ENCODE measurements at places on chromosomes 3 and 15. TPM values are rescaled to one million over a fixed set of nuclear protein-coding genes. Genes with fewer than 3 reads are reported as not detected.
A peak's percentile ranks its signal among the peaks of the same experiment; 100 is the strongest.

DNA sequence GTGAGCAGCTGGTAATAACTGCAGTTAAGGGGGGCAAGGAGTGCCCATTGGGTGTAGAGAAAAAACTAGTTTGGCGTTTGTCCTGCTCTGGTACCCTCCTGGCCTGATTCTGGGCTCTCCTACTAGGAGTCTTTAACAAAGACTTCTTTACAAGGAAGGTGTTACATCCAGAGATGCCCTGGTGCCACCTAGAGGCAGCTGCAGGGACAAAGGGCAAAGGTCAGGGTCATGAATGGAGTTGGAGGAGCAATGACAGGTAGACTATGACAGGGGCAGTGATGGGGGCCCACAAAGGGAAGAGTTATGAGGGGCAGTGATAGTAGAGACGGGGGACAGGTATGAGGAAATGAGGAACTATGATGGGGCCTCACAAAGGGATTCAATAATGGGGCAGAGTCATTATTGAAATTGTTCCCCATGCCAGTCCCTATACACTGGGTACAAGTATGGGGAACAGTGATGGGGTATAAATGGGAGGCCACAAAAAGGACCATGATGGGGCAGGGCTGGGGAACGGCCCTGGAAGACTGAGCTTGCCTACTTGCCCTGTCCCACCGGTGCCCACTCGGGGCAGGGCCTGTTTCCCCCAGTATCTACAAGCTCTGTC lies 7.9 kb downstream of the CCDC71 start:
- DNase-seq: peak; percentile 41

MESP2 gene
- 1.8 TPM for total RNA-seq

CLRN1 gene
- not detected for total RNA-seq

SCAMP5 gene
- 4.4 TPM for total RNA-seq

- DNase-seq: no peak
Observed at GRCh38 chr15:88792342-88793282, 10.6 kb upstream of the ACAN start.

GRCh38 chr3:108838436-108838835 lies 15.8 kb downstream of the TRAT1 start:
- DNase-seq: no peak

ADGRG7 gene
- not detected for total RNA-seq

GRCh38 chr3:71681224-71681668 lies 44.0 kb downstream of the EIF4E3 start:
- peak; percentile 82 for DNase-seq

DNA sequence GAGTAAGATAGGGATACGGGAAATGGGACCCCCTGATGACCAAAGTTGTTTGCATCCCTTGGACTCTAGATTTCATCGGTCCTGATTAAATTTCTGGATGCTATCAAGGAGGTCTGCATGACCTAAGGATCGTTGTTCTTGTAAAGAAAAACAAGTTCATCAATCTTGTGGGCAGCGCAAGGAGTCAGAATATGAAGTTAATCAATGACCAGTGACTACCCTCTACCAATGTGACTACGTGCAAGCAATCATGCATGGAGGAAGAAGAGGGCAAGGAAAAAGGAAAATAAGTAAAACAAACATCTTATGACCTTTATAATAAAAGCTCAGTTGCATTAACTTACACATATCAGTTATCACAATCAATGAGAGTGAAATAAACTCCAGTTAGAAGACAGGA lies 139.7 kb downstream of the RTP4 start:
- no peak for DNase-seq

DNA sequence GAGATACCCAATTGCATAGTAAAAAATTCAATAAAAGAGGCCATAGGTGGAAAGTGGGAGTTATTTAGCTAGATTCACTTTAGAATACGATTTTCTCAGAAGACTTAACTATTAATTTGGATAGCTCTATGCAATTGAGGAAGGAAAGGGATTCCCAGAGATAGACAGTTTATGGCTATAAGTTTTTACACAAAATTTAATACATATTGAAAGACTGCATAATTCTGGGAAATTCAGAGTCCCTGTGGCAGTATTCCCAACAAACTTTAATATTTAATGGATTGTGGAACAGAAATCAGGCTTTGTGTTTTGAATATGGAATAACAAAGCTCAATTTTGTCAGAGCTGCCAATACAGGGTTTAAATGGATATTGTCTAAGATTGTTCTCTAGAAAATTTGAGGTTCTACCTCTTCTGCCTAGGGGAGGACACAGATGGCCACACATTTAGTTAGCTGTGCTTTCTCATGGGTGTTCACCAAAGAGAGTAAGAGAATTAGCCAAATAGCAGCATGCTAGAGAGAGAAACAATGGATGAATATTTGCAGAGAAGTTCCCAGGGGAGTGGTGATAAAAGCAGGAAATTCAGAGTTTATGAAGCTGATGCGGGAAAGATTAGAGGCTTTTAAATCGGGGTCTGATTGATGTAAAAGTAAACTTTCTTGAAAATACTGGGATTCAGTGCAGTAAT lies 8.5 kb downstream of the ISL2 start:
- no peak for DNase-seq

DNA sequence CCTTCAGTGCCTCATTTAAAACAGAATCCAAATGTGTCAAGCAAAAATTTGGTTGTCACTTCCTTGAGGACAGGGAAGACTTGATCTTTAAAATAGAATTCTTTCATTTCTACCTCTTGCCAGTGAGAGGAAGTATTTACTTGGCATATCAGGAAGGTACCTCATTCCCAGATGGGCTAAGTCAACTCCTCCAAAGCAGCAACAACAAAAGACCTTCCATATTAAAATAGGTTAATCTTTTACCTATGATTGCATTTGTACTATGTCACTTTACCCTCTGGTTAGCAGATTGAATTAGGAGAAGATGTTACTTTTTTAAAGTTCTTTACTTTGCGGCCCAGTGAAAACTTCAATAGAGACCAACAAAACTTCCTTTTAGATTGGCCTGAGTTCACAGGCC lies 462.1 kb upstream of the ADAMTS9 start:
- no peak for DNase-seq

KCNAB1 gene
- total RNA-seq: 0.96 TPM

DNA sequence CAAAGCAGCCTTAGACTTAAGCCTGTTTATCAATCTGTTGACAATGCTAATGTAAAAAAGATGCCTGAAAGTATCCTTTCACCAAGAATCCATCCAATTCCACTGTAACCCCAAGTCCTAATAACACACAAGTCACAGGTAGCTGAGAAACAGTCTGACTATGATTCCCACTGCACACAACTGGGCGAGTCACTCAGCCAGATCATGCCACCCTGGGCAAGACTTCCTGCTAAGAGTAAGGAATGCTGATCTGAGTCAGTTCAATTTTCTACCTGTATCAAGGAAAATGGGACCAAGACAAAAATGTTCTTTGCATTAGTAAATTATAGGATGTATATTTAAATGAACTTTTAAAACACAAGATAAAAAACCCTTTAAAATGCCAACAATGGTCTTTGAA lies 33.3 kb downstream of the NPTN start:
- DNase-seq: peak; percentile 26

GRCh38 chr3:106425026-106425425 lies 556.2 kb upstream of the CBLB start:
- peak; percentile 42 for DNase-seq

DNA sequence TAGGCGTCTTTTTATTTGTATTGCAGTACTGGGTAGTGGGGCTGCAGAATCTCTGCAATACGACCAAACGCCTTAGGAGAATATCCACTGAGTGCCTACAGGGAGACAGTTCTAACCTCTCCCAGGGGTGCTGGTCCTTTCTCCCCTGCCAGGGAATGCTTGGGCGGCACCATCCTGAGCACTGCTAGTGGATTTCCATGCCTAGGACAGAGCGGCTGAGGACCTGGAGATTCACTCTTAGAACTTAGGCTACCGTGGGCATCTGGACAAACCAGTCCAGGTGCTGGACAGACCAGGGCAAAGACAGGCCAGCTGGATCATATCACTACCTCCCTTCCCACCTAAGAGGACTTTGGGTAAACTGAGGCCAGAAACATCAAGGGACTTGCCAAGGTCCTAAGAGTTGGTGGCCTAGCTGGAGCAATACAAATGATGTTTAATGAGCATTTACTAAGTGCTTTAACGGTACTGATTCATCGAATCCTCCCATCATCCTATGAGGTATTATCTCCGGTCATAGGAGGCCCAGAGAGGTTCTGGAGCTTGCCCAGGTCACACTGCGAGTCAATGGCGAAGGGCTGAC lies 902 bp downstream of the TMEM44 start:
- no peak for DNase-seq

- DNase-seq: no peak
Observed at GRCh38 chr3:14283092-14283812, 104.6 kb downstream of the LSM3 start.

- DNase-seq: no peak
Observed at GRCh38 chr3:114454551-114455251, 160.9 kb downstream of the TIGIT start.

PLCH1 gene
- 0.60 TPM for total RNA-seq

GRCh38 chr3:150666167-150666566 lies 37.6 kb downstream of the ERICH6 start:
- DNase-seq: no peak

LRRC2 gene
- 0.12 TPM for total RNA-seq

DNA sequence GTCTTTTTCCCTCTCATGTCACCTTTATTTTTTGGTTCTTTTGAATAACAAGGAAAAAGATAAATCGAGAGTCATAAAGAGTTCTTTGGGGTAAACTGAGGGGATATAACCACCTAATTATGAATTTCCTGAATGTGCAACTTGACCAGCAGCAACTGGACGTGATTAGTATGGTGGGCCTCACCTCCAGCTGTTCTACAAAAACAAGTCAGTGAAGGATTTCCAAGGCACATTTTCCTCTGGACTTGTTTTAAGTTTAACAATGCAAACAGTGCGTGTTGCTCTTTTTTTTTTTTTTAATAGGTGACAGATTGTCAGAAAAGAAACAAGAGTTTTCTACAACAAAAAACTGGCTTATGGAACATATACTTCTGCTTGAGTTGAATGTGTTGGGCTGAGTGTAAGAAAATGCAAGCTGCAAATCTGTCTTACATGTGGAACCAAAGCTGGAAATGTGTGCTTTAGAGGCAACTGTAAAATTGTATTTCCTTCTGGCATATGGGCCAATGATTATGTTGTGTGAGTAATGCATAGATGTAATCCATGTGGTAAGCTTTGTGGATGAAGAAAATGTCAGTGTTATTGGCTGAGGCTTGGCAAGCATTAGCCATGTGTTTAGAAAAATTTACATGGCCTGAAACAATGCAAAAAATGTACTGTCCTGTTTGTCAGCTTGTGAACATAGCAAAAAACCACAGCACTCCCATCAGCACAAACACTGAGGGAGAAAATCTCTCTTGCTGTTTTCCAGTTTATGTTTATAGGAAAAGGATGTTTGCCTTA lies 44.5 kb upstream of the FNDC3B start:
- DNase-seq: peak; percentile 77

DNA sequence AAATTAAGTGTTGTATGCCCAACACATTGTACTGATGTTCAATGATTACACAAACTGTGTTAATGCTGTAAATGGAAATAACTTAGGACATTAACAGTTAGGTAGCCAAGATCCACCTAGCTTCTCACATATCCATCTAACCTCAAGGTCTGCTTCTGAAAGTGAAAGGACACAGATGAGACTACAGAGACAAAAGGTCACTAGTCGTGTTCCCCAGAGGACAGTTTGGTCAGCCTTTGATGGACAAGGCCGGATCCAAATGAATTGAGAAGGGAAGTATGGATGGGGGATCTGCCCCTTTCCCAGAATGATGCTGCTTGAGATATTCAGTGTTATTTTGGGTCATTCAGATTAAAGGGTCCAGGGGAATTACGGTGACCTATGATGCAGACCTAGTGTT lies 17.2 kb downstream of the ALDH1A2 start:
- no peak for DNase-seq

- peak; percentile 37 for DNase-seq
Observed at GRCh38 chr15:44261007-44261706, 27.4 kb upstream of the GOLM2 start.

DNA sequence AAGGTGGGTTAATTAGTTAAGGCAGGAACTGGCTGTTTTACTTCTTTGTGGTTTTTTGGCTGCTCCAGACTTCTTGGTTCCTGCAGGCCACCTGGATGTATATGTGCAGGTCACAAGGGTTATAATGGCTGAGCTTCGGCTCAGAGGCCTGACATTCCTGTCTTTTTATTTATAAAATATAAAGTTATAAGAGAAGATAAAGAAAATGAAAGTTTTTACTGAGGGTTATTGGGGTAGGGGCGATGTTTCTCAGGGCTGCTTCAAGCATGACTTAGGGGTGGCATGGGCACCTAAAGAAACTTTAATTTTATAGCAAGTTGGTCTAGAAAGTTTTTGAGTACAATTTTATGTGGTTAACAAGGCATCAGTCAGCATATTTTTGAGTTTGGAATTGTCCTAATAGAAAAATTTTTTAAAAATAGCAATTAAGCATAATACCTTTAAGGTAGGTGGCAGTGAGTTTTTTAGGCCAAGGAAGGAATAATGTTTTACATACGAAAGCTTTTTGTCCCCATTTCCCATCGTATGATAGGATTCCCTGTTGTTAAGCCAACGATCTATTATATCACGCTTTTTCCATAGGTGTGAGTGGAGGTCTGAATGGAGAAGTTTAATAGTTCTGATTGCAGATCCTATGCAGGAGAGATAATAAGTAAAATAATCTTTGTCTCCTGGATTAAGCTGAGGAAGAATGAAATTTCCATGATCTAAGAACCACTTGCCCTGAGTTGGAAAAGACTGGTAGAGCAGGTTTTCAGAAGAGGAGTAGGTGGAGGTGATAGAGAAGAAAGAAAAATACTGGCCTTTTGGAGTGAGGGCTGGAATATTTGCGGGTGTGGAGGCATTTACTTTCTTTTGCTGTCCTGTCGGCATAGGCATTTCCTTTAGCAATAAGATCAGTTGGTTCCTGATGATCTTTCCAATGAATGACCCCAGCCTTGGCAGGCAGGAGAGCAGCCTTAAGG lies 10.1 kb downstream of the STRIT1 start:
- DNase-seq: no peak

GRCh38 chr3:40191850-40192448 lies 117.6 kb upstream of the EIF1B start:
- peak; percentile 48 for DNase-seq

GRCh38 chr3:127384717-127385539 lies 97.1 kb upstream of the PRR20G start:
- no peak for DNase-seq

- no peak for DNase-seq
Observed at GRCh38 chr15:83766339-83766738, 112.4 kb downstream of the ADAMTSL3 start.

- DNase-seq: no peak
Observed at GRCh38 chr15:100355342-100355741, 13.6 kb upstream of the ADAMTS17 start.

- DNase-seq: peak; percentile 67
Observed at GRCh38 chr15:72785432-72785831, 1.9 kb upstream of the ADPGK start.

GRCh38 chr3:159366476-159366875 lies 564.6 kb downstream of the MFSD1 start:
- no peak for DNase-seq

RASL12 gene
- total RNA-seq: 0.39 TPM
